ENCODE measurements at places on chromosomes 11 and 22. TPM values are rescaled to one million over a fixed set of nuclear protein-coding genes. Genes with fewer than 3 reads are reported as not detected.

DNA sequence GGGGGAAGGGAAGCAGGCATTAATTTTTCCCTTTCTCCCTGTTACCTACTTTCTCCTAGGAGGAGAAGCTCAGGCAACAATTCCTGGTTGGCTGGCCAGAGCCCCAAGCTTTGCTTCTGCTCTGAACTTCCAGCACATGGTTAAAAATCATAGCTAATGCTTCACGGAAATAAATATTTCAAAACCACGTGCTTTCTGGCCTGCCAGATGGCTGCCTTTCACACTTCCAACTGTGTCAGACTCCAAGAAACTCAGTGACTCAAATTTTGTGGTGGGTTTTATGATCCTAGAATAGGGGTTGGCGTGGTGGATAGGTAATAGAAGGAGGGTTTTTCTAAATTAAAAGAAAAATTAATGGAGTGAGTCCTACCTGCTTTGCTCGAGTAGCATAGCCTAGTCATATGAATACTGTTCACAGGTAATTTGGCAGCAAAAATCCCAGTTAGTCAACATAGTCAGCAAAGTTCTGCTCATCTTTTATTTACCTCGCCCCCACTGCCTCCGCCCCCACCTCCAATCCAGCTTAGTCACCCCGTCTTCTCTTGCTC, 58.6 kb downstream of the SC5D start:
- no peak for DNase-seq

- DNase-seq = no peak
Measured at GRCh38 chr11:35615921-35616900, 2.0 kb upstream of the FJX1 start.

- DNase-seq = no peak
Measured at GRCh38 chr11:88464528-88464927, 127.0 kb upstream of the CTSC start.

DNA sequence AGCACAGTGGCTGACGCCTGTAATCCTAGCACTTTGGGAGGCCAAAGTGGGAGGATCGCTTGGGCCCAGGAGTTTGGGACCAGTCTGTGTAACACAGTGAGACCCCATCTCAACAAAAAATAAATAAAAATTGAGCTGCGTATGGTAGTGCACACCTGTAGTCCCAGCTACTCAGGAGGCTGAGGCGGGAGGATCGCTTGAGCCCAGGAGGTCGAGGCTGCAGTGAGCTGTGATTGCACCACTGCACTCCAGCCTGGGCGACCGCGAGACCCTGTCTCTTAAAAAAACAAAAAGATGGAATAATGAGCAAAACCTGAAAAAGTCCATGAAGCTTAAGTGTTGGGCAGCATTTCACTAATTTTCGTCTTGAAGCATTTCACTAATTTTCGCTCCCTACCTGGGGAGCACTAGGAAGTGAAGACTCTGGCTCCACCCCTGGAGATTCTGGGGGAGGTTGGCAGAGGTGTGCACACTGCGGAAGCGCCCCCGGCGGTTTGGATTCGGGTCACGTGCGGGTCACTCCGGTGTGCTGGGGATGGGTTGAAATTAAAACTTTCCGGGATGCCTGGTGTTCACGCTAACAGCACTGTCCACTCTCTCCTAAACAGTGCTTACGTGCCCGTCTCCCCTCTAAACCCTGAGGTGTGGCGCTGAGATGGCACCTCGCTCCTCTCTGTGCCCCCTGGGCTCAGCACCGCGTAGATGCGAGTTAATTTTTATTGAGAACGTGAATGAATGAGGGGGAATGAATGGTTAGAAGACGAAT, 906 bp upstream of the NAA40 start:
- no peak for DNase-seq

DNA sequence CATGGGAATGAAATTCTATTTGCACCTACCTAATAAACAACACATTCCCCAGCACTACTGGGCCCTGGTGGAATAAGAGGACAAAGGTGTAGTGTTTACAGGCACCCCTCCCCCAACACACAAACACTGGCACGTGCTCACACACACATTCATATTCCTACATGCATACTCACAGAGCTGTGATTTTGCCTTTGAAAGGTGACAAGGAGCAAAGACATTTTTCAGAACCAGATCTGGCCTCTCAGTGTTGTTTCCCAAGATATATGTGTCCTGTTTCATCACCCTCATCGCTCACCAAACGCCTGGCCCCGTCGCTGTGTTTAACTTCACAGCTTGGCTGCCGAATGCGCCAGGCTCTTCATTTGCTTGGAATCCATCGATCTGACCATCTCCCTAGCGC, 292.6 kb downstream of the NTM start:
- DNase-seq = no peak

DNA sequence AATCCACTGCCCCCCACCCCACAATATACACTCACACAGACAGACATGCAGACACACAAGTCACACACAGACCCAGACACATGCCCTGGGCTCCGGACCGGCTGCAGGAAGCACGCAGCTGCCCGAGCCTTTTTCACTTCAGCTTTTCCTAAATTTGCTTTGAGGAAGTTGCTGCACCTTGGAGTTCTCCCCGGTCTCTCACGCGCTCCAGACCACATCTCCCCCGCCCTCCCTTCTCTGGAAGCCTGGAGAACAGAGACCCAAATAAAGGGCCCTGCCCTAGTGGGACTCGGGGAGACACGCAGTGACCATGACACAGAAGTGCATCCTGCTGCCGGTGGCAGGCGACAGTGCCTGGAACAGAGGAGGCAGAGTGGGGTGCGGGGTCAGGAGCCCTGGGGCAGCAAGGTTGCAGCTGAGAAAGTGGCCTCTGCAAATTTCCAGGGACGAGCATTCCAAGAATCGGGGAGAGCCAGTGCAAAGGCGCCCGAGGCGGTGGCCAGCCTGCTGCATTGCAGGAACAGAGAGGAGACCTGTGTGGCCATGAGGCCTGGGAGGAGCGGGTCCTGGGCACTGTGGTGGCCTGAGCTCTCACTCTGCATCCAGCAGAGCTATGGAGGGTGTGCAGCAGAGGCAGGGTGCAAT, 19.1 kb downstream of the RPL3 start:
- DNase-seq = no peak

DNA sequence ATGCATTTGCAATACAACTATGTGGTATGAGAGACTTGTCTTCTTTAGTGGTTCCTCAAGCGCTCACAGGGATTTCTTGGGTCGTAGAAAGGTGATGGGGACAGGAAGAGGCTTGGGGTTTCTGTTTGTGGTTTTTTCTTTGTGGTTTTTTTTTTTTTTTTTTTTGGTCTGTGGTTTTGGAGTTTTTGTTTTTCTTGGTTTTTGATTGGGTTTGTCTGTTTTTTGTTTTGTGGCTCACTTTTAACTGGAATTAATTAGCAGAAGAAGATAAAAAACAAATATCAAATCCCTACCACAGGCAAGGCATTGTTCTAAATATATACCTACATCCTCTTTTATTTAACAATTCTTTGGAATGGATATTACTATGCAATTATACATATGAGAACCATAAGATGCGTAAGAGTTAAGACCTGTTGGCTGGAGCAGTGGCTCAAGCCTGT, 5.5 kb downstream of the TTC28 start:
- no peak for DNase-seq

- DNase-seq = peak; percentile 69
Measured at GRCh38 chr11:131064373-131064991, 148.2 kb upstream of the SNX19 start.

DNA sequence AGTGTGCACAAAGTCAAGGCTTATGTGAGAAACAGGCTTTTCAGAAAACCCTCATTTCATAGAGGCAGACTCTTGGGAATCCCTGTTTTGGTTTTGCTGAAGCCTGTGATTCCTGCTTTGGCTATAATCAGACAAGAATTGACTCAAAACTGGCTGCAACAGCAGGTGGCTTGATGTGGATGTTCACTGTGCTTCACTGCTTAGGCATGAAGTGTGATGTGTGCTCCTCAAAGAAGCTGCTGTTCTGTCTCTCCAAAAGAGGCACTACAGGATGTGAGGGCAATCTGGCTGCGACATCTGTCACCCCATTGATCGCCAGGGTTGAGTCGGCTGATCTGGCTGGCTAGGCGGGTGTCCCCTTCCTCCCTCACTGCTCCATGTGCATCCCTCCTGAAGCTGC, 103.5 kb downstream of the C11orf58 start:
- no peak for DNase-seq

DNA sequence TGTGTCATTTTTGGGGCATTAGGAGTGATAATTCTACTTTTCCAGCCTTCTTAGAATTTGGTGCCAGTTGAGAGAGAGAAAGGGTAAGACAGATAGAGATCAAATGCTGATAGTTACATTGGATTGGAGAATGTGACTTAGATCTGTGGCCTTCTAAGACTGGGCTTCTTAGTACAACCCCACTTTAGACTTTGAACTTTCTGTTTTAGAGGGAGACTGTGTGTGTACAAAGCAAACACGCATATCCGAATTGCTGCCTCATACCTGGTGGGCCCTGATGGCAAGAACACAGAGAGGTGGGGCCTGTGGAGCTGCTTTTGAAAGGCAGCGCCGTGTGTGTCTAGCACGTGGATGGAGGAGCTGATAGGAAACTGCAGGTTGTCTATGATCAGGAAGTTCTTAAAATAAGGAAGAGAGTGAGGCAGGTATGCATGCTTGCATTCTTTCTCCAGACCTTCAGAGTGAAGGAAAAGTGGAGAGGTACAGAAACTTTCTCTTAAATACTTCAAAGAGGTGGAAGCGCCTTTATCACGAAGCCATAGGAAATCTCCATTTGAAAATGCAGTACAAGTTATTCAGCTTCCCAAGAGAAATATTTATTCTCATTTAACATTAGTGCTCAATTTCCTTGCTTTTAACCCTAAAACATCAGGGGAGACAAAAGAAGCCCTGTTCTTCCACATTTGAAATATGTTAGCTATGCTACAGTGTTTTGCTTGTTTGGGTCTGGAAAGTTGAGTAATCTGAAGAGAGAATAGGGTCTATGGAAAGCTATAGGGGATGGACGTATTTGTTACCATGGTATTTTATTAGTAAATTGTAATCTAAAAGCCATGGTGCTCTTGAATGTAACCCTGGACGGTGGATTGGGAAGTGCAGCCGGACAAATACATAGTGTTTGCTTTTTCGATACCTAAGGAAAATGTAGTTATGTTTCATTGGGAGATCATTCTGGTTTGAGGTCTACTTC, 13.7 kb downstream of the PDHX start:
- no peak for DNase-seq

GRCh38 chr11:129302386-129303101, 73.1 kb upstream of the BARX2 start:
- DNase-seq = no peak

- no peak for DNase-seq
Measured at GRCh38 chr11:85127349-85127748, 499.8 kb downstream of the DLG2 start.

GRCh38 chr11:104957280-104957679, 11.1 kb downstream of the CASP4 start:
- no peak for DNase-seq

- no peak for DNase-seq
Measured at GRCh38 chr11:12618743-12619540, 55.3 kb upstream of the TEAD1 start.

GRCh38 chr11:132983641-132983978, 548.7 kb downstream of the OPCML start:
- DNase-seq = no peak

GRCh38 chr11:117225553-117226170, 6.2 kb downstream of the PCSK7 start:
- DNase-seq = peak; percentile 52

DNA sequence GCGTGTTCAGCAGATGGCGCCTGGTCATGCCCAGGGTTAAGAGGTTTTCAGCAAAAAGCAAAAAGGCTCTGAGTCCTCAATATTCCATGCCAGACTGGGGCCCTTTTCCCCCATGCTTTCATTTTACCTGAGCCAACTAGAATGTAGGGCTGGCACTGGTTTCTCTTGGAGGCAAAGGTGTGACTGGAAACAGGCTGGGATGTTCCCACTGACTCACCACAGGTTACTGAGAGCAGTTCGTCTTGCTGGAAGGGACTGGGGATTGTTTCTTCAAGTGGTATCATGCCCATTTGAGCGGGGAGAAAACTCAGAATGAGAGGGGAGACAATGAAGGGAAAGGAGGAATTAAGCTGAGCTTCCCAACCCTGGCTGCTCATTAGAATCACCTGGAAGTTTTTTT, 243.9 kb downstream of the TENM4 start:
- DNase-seq = no peak

DNA sequence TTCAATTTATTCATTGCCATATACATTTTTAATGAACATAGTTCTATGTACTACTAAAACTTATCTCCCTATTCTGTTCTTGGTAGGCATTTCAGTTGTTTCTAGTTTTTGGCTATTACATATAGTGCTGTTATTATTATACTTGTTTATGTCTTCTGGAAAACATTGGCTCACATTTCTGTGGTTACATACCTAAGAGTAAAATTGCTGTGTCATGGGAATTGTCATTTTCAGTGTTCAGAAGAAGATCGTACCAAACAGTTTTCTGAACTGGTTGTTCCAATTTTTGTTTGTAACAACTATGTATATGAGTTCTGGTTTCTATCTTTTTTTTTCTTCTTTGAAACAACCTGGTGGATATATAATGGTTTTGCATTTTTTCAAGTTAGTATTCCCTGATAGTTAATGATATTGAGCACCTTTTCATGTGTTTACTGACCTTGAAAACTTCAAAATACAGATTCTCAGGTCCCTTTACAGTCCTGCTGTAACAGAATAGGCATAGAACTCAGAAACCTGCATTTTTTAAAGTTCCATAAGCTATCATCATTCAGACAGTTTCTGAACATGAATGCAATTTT, 230.7 kb downstream of the JRKL start:
- DNase-seq = no peak

GRCh38 chr11:9462172-9462799, 1.5 kb downstream of the ZNF143 start:
- DNase-seq = no peak

- peak; percentile 53 for DNase-seq
Measured at GRCh38 chr22:40404251-40405177, 34.1 kb downstream of the SGSM3 start.

- no peak for DNase-seq
Measured at GRCh38 chr11:67247946-67248550, 18.2 kb upstream of the GRK2 start.

- no peak for DNase-seq
Measured at GRCh38 chr11:78787696-78788095, 213.0 kb upstream of the NARS2 start.

DNA sequence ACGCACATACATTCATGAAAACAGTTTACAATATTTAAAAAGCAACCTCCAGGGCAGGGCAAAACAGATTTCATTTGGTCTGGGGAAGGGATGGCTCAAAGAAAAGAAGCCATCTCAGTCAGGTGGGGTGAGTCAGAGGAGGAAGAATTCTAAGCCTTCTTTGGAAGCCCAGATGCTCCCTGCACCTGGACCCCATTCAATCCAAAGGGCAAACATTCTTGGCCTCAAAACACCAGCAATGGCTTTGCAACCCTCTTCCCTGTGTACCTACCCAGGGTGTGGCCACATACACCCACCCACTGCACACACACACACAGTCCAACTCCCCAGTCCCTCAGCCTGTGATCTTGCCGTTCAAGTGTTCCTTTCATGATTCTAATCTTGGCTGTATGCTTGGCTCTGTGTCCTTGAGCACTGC, 2.0 kb downstream of the KCNE3 start:
- no peak for DNase-seq

Gene MRGPRX4
- total RNA-seq = not detected

Gene OR51E1
- 1.4 TPM for total RNA-seq

Gene ABCC8
- 8.2 TPM for total RNA-seq

Gene MFNG
- total RNA-seq = 22.3 TPM

Gene C11orf16
- total RNA-seq = not detected

Gene KRTAP5-6
- not detected for total RNA-seq

Gene ZNF280B
- total RNA-seq = 0.45 TPM

Gene ELMOD1
- total RNA-seq = 0.36 TPM

Gene ABTB2
- 10.5 TPM for total RNA-seq

Gene ZBTB16
- 22.7 TPM for total RNA-seq

Gene CCDC188
- 6.8 TPM for total RNA-seq

Gene SLC22A12
- total RNA-seq = not detected

Gene C22orf42
- total RNA-seq = not detected

Gene FAM227A
- total RNA-seq = 2.9 TPM

Gene MS4A6E
- total RNA-seq = 0.53 TPM

Measured in sciatic nerve (tissue), 2 donors.